ENCODE measurements at places on chromosomes 3 and 15.
A peak's percentile ranks its signal among the peaks of the same experiment; 100 is the strongest.

- no peak for DNase-seq
These were observed 79.4 kb downstream of the CORO2B start for GRCh38 chr15:68658151-68658550.

DNA sequence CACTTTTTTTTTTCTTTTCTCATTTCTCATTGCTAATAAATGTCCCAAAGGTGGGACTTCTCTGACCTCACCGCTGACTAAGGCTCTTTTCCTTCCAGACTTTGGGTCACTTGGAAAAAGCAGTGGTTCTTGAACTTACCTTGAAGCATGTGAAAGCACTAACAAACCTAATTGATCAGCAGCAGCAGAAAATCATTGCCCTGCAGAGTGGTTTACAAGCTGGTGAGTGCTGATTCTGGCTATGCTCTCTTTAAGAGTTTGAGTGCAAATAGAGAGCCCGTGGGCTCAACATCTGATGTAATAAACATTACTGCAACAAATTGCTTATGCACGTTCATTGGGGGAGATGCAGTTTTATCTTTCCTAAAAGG, 2.0 kb downstream of the BHLHE40 start:
- DNase-seq = no peak

GRCh38 chr3:161737171-161737570, 240.6 kb downstream of the OTOL1 start:
- no peak for DNase-seq

DNA sequence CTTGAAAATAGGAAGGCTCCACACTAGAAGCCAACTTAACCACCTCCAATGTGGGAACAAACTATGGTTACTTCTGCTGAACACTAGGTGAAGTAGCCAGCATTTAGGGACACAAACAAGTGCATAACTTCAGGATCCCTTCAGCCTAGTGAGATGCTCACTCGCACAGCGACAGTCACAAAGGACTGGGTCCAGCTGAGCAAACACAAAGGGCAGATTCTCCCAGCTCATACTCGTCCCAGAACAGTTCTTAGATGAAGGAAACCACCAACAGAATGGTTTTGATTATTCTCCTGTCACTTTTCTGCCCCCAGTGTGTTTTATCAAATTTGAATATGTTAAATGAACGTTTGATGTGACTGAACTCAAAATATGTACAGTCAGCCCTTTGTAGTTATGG, 201.6 kb downstream of the KCNAB1 start:
- DNase-seq = no peak

- DNase-seq = no peak
These were observed 604.3 kb downstream of the FGF12 start for GRCh38 chr3:192122832-192123594.

DNA sequence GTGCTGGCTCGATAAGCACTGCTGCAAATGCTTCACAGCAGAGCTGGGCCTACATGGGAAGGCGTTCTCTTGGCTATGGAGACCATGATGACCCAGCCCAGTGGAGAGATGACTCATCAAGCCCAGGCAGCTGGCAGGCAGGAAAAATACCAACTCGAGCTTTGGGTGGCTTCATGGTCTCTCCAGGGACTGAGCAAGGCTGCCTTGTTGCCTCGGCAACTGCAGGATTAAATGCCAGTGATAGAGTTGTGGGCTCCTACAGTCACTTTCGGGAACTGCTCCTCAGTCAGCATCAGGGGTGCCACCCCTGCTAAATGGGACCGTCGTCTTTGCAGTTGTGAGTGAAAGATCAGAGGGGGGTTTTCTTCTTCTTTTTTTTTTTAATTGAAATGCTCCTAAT, 54.6 kb upstream of the MYZAP start:
- no peak for DNase-seq

DNA sequence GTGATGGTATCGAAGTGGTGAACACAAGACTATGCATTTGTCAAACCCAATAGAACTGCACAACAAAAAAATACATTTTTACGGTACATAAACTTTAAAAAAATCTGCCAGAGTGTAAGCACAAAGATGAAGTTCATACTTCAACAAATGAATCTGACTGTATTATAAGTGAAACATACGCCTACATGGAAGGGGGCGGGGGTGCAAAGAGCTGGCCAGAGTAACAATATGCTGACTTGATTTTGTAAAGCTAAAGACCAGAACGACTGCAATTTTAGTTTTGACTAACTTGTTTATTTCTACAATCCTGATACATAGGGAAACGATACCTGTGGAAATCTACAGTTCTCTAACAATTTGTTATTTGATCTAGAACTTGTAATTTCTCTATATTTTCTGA, 426.0 kb downstream of the GABRG3 start:
- no peak for DNase-seq

- no peak for DNase-seq
These were observed 60.6 kb upstream of the RPL35A start for GRCh38 chr3:197889204-197889930.

DNA sequence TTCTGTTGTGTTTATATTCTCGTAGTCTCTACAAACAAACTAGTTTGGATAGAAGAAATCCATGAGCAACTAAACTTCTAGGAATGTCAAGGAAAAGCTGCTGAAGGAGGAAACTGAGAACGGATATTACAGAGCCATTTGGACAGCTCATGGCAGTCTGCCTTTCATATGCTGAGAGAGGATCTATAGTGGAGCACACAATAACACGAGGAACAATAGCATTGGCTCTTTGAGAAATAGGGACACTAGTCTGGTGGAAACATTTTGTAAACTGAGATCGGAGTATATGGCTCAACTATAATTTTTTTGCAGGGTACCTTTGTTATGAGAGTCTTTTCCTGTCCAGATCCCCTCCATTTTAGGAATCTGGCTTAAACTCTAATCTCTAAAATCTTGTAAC, 200.5 kb downstream of the CLSTN2 start:
- DNase-seq = peak; percentile 36

DNA sequence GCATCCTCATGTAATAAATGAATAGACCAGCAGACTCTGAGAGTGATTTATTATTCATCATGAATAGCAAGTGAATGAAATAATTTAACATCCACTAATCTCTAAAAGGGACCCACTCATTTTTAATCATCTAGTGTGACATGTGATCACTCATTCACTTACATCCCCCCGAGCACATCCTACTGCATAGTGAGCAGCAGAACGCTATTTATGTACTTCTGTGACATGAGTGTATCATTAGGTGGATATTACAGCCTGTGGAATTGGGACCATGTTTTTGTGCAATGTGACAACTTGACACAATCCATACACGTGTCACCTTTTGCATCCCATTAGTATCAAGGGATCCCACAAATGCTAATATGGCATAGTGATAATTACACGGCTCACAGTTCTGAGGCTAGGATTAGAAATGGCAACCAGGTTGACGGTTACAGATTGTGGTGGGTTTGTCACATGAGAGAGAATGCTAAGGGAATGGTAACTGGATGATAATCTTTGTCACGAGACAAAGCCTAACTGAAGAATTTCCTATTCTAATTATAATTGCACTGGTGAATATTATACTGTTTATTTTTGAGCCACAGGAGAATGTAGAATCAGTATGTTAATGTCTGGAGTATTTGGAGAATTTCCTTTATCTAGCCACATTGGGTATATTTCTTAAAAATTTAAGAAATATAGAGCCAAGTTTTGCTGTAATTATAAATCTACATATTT, 595.2 kb upstream of the TBL1XR1 start:
- no peak for DNase-seq

DNA sequence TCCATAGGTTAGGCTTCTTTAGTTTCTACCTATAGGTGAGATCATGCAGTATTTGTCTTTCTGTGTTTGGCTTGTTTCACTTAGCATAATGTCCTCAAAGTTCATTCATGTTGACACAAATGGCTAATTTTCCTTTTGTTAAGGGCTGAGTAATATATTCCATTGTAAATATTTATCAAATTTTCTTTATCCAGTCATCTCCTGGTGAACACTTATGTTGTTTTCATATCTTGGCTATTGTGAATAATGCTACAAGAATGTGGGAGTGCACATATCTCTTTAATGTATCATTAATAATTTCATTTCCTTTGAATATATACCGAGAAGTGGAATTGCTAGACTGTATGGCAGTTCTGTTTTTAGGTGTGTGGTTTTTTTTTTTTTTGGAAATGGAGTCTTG, 250.9 kb upstream of the SEMA6D start:
- no peak for DNase-seq

DNA sequence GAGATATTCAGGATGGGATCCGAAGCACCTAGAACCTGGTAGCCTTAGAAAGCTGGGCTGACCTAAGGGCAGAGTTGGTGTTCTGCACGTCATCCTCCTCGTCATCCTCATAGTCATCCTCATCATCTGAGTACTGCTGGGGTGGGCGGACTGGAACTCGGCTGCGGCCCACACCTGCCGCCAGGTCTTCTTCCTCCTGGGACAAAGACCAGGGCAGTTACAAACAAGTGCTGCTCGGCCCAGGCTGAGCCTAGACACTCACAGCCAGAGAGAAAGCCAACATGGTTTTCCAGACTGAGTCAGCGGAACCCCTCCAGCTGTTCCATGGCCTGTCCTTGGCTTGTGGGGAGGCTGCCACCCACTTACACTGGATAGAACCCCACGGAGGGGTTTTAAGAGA, 40.5 kb downstream of the SEMA3G start:
- DNase-seq = no peak

GRCh38 chr3:125334675-125335560, 40.2 kb downstream of the ZNF148 start:
- DNase-seq = no peak

DNA sequence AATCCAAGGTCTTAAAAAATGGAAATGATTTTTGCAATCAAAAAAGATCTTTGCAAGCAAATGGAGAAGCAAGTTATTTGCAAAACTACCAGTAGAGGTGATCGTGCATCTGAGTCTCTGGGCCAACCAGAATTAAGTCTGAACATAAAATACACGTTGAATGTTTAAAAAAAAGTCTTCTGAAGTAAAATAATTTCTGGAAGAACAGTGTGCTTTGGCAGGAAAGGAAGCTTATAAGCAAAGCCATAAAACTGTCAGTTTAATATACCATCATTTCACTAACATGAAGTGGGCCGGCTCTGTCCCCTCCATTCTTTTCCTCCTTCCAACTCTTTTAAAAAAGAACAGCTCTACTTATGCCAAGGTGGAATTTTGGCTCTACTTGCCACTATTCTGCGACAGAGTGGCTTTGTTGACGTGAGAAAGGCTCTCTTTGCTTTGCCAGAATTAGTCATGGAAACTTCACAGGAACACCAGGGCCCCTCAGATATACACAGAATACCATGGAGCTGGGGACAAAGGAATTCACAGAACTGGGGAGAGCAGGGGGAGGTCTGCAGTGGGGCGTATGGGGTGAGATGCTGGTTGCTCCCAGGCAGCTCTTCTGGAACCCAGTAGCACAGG, 29.8 kb downstream of the FSTL1 start:
- DNase-seq = no peak

DNA sequence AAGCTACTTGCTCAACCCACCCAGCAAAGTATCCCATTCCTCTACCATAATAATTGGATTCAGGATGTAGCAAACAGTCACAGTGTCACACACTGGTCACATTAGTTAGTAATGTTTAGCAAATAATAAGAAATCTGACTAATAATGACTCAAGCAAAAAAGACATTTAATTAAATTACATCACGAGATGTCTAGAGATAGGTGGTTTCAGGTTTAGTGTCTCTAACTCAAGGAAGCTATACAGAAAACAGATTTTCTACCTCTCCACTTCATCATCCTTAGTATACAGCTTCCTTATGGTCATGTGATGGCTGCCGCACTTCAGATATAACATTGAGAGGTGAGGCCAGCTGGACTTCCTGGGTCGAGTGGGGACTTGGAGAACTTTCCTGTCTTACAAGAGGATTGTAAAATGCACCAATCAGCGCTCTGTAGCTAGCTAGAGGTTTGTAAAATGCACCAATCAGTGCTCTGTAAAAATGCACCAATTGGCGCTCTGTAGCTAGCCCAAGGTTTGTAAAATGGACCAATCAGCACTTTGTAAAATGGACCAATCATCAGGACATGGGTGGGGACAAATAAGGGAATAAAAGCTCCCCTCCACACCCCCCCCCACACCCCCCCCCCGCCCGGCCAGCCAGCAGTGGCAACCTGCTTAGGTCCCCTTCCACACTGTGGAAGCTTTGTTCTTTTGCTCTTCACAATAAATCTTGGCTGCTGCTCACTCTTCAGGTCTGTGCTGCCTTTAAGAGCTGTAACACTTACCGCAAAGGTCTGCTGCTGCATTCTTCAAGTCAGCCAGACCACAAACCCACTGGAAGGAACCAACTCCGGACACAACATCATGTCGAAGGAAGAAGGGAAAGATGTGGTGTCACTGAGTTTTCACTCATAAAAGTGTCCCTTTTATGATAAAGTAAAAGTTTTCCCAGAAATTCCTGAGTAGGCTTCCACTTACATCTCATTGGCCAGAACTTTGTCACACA, 24.9 kb upstream of the ARPIN start:
- DNase-seq = no peak

DNA sequence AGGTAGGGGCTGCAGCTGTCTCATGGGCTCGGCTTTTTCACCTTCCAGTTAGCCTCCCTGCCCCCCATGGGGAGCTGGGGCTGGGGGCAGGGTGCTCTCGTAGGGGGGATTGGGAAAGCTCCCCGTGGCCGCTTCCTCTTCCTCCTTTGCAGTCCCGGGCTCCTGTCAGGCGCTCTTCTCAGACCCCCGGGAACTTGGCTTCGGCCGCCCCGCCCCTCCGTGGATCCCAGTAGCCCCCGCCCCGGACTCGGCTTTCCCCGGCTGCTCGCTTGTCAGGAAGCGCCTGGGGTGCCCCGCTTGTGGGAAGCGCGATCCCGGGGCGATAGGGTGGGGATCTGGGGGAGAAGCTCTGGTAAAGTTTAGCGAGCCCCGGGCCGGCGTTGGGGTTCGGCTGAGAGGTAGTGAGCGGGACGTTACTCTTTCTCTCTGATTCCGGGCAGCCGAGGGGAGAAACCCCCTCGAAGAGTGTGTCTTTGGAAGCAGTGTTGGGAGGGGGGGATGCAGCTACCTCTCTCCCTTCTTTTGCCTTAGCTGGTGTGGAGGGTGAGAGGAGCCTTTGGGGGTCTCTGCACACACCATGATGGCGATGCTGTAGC, 611 bp downstream of the PIAS1 start:
- peak; percentile 90 for DNase-seq

GRCh38 chr3:113297841-113298240, 86.5 kb downstream of the BOC start:
- DNase-seq = peak; percentile 88

GRCh38 chr3:50602595-50603191, 8.9 kb downstream of the CISH start:
- no peak for DNase-seq

- DNase-seq = peak; percentile 17
These were observed 473 bp downstream of the FHIT start for GRCh38 chr3:61250784-61251173.

- no peak for DNase-seq
These were observed 134.1 kb downstream of the MBNL1 start for GRCh38 chr3:152402695-152403451.

- no peak for DNase-seq
These were observed 272.4 kb downstream of the TIGIT start for GRCh38 chr3:114566162-114566755.

DNA sequence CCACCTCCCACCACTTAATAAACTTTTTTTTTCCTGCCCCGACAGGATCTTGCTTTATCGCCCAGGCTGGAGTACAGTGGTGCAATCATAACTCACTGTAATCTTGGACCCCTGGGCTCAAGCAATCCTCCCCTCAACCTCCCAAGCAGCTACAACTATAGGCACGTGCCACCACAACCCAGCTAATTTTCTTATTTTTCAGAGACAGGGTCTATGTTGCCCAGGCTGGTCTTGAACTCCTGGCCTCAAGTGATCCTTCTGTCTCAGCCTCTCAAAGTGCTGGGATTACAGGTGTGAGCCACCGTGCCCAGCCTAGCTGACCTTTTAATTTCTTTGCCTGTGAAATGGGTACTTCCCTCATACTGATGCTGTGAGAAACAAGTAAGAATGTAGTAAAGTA, 3.9 kb upstream of the C15orf40 start:
- no peak for DNase-seq

Measured in HAP-1 (cell line).